ENCODE measurements at places on chromosomes 5 and 9.
A peak's percentile ranks its signal among the peaks of the same experiment; 100 is the strongest.

GRCh38 chr5:62969409-62970120 lies 390.9 kb downstream of the LRRC70 start:
- no peak for DNase-seq

DNA sequence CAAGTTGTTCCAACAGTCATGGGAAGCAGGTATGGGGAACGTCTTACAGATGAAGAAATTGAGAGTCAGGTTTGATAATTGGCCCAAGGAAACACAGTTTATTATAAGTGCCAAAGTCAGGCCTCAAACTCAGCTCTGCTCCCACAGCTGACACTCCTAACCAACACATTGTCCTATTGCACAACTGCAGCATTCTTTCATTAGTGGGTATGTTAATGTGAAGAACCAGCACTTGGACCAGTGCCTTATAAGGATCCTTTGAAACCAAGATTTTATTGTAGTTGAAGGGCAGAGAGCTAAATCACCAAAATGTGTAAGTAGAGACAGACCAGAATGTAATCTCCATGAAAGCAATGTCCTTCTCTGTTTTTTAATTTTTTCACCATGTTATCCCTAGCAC lies 56.1 kb downstream of the GRIA1 start:
- no peak for DNase-seq

GRCh38 chr5:141484641-141485311 lies at the start of gene PCDHGC4:
PCDHGC4 (plus strand) TSS chr5:141485030; CDS start chr5:141485174, 144 bp downstream.
- DNase-seq, result no peak

DNA sequence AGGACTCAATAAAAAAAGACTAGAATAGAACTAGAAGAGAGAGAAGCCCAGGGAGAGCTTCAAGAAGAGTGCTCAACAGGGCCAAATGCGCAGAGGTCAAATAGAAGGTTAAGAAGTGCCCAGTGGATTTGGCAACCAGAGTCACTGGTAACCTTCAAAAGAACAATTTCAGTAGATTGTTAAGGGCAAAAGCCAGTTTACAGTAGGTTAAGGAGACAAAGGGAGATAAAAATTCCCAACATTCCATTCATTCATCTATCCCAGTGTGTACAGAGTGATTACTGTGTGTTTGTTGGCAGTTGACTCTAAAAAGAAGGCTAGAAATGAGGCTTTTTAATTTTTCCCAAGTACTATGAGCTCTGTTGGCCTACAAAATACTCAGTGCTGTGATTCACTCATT lies 69.4 kb downstream of the RIGI start:
- no peak for DNase-seq

- DNase-seq, result no peak
These were observed 594.9 kb downstream of the CCDC171 start for GRCh38 chr9:16147726-16148125.

DNA sequence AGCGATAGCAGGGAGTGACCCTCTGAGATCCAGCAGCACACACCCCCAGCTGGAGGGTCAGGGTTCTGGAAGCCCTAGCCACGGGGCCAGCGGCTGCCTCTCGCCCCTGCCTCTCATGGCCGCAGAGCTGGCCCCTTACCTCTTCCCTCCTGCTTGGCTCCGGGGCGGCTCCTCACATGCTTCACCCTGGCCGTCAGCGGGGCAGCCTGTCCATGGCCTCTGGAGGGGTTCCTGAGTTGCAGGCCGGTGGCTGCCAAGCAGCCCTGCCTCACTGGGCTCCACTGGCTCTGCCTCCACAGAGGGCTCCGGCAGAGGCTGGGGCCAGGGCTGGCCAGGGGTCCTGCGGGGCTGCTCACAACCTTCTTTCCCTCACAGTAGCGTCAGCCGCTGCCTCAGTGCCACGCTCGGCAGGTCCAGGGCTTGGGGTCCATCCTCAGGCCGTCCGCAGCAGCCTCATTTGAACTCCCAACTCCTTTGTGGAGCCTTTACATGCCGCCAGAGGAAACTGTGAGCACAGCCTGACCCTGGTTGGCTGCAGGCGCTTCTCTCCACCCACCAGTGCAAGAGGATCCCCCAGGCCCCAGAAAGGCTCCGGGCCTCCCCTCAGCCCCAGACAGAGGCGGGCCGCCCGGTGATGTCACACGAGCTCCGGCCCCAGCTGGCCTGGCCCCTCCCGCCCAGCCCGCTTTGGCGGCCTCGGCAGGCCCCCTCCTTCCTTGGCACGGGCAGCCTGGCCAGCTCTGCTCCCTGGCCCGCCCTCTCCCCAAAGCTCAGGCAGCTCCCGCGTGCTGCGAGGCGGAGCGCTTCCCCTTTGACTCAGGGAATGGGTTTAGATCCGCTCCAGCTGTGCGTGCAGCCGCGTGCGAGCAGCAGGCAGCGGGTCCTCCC lies at the start of gene ANGPTL2:
ANGPTL2 (minus strand) TSS at position 460 of the 888 bp plus-strand sequence. CDS start 13,904 bp downstream, outside the sequence.
- no peak for DNase-seq

GRCh38 chr5:9467199-9468059 lies 78.4 kb downstream of the SEMA5A start:
- DNase-seq, result no peak

DNA sequence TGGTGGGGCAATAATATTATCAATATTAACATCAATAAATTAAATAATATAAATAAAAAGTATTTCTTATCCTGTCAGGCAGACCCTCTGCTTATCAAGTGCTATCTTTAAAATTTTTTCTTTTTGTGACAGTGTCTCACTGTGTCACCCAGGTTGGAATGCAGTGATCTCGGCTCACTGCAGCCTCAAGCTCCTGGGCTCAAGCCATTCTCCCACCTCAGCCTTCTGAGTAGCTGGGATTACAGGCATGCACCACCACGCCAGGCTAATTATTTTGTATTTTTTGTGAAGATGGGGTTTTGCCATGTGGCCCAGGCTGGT lies 53.2 kb downstream of the NDST1 start:
- no peak for DNase-seq

DNA sequence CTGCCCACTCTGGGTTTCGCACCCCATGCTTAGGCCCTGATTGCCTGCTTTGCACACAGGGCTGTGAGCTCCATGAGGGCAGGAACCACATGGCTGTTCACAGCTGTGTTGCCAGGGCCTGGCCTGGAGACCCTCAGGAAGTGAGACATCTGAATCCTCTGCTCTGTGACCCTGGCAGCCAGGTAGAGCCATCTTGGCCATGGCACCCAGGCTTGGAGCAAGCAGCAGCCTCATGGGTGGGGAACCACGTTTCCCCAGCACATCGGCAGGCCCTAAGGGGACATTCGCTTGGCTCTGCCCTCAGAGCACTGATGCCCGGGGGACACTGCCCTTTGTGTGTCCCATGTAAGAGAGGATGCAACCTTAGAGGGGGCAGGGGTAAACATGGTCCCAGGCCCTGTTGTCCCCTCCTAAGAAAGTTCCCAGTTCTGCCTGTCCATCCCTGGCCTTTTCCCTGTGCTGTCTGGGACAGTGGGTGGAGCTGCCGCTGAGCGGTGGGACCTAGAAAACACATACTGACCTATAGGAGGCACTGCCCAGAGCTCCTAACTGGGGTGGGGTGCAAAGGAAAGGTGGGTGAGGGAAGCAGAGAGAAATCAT lies 144.1 kb upstream of the IER5L start:
- no peak for DNase-seq

DNA sequence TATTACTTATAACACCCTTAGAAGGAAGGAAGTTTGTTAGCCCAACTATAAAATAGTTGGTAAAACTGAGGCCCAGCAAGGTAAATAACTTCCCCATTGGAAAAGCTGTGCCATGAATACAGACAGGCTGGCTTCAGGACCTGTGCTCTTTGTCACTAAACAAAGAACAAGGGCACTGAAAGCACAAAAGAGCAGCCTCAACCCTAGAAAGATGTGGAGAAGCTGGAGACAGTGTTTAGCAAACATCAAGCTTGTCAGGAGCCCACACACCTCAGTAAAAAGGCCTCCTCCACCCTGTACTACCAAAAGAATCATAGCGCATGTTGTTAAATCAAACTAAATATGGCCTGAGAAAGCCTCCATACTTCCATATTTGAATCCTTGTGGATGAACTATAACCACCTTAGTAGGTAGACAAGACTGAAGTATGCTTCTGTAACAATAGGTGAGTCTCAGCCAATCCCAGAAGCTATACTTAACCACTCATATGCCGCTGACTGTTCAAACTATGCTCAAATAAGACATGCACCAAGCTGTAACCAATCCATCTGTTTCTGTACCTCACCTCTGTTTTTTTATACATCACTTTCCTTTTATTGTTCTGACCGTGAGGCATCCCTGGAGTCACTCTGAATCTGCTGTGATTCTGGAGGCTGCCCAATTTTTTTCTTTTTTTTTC lies 18.4 kb upstream of the SCGB3A2 start:
- DNase-seq, result no peak

- peak; percentile 84 for DNase-seq
These were observed 232.2 kb downstream of the SYK start for GRCh38 chr9:91033797-91034196.

DNA sequence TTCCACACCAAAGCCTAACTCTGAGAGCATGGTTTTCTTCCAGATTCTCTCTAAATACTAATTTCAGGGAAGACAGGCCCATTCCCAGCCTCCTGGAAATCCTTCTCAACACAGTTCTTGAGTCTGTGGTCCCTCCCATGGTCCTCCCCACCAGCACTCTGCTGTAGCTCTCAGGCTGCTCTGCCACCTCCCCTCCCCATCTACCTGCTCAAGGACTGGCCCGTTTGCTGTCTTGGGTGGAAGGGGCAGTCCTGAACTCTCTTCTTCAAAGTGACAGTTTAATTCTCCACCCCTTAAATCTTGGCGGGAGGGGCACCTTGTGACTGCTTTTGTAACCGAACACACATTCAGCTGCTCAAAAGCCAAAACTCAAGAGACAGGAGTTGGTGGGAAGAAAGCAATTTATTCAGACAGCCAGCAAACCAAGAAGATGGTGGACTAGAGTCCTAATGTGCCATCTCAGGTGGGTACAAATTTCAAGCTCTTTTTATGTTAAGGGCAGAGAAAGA lies 7.6 kb upstream of the LCN15 start:
- no peak for DNase-seq

- DNase-seq, result no peak
These were observed 14.3 kb downstream of the BRD3OS start for GRCh38 chr9:134039386-134040175.

DNA sequence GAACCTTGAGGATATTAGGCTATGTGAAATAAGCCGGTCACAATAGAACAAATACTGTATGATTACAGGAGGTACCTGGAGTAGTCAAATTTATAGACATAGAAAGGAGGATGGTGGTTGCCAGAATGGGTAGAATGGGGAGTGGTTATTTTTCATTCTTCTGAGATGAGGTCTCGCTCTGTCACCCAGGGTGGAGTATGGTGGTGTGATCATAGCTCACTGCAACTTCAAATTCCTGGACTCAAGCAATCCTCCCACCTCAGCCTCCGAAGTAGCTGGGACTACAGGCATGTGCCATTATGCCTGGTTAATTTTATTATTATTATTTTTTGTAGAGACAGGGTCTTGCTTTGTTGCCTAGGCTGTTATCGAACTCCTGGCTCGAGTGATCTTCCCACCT lies 27.1 kb downstream of the SH3PXD2B start:
- no peak for DNase-seq

DNA sequence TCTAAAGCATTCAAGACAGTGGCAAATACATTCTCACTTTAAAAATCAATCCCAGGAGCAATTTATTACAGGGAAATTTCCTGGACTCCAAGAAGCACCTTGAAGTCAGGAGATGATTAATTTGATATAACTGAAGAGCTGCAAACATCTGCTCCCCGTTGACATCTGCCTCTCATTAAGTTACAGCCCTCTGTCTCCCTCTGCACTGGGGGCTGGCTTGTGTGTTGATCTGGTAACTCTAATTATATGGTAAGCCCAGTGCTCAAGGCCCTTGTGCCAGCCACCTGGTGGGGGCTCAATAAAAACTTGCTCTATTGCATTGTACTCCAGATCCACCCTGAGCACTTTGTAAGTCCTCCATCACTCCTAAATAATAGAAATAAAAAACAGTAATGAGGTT lies 131.1 kb upstream of the ZNF462 start:
- DNase-seq, result no peak

Measured in stimulated activated CD4-positive, alpha-beta T cell treated with anti-CD3 and anti-CD28 coated beads, Interleukin-2, amount 100 ng/mL, for 24 hours (primary cell).